ENCODE measurements at places on chromosomes 5 and 9. TPM values are rescaled to one million over a fixed set of nuclear protein-coding genes. Genes with fewer than 3 reads are reported as not detected.

Gene TNFSF15
- 0.03 TPM for total RNA-seq

GRCh38 chr5:78530342-78531096 is 118.1 kb downstream of the LHFPL2 start:
- peaks cover 14% of the 10 kb centered on the region for H3K4me1 ChIP-seq
- no peak overlapping the region for H3K27ac ChIP-seq
- no peak for DNase-seq
- H3K36me3 ChIP-seq, result no peaks in the 10 kb centered on the region
- no peak overlapping the region for H3K4me3 ChIP-seq
- peaks cover 9% of the 10 kb centered on the region for H3K27me3 ChIP-seq

Gene SLC34A1
- 1.4 TPM for total RNA-seq

DNA sequence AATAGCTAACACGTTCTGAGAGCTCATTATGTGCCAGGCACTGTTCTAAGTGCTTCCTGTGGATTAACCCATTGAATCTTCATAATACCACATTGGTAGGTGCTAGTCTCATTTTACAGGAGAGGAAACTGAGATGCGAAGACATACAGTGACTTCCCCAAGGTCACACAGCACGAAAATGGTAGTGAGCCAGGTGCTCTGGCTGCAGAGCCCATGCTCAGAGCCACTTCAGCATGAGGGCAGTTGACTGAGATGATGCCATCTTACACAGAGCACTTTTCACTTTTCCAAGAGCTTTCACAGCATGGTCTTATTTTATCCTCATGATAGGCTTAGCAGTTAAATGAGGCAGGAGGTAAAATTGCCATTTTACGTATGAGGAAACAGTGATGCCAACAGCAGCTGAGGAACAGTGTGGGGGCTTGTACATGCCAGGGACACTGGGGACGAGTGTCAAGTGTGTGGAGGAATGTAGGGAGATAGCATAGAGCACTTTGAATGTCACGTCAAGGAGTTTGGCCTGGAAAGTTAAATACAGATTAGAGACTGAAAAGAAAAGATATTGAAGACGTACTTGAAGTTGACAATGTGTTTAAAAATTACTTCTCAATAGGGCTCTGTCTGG is 180.0 kb downstream of the KIF4B start:
- no peak overlapping the region for H3K4me3 ChIP-seq
- no peak for DNase-seq
- no peaks in the 10 kb centered on the region for H3K4me1 ChIP-seq
- no peak overlapping the region for H3K27ac ChIP-seq
- H3K27me3 ChIP-seq, result no peaks in the 10 kb centered on the region
- H3K36me3 ChIP-seq, result no peaks in the 10 kb centered on the region

- no peak overlapping the region for H3K4me3 ChIP-seq
- DNase-seq, result no peak
- no peak overlapping the region for H3K27ac ChIP-seq
Measured at GRCh38 chr9:123394291-123395235, 38.6 kb downstream of the CRB2 start.

DNA sequence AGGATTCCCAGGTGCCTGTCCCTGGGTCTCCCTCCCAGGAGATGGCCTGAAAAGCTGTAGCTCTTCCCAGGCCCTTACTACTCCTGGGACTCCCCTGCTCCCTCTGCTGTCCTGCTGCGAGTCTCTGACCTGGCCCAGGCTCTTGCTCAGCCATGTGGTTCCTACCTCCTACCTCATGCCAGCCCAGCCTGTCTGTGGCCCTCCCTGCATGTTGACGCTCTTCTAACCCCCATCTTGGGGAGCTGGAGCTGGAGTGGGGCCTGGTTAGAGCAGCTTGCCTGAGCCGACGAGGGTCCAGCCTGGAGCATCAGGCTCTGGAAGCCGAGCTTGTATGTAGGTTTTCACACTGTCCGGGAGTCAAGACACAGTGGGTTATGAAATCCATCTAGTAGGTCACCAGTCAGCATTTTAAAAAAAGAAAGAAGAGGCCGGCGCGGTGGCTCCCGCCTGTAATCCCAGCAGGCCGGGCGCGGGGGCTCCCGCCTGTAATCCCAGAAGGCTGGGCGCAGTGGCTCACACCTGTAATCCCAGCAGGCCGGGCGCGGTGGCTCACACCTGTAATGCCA is 244.4 kb downstream of the FANCC start:
- no peaks in the 10 kb centered on the region for H3K27me3 ChIP-seq
- DNase-seq, result no peak
- H3K36me3 ChIP-seq, result no peaks in the 10 kb centered on the region
- no peaks in the 10 kb centered on the region for H3K4me1 ChIP-seq
- H3K4me3 ChIP-seq, result no peak overlapping the region
- no peak overlapping the region for H3K27ac ChIP-seq

GRCh38 chr5:15013654-15014463 is 142.3 kb upstream of the ANKH start:
- no peaks in the 10 kb centered on the region for H3K4me1 ChIP-seq
- no peak overlapping the region for H3K4me3 ChIP-seq
- no peaks in the 10 kb centered on the region for H3K36me3 ChIP-seq

GRCh38 chr9:121489344-121489743 is 10.3 kb downstream of the GGTA1 start:
- H3K36me3 ChIP-seq, result no peaks in the 10 kb centered on the region
- no peak for DNase-seq
- H3K27ac ChIP-seq, result no peak overlapping the region
- no peaks in the 10 kb centered on the region for H3K4me1 ChIP-seq

- no peak overlapping the region for H3K27ac ChIP-seq
- DNase-seq, result no peak
- H3K27me3 ChIP-seq, result no peaks in the 10 kb centered on the region
- H3K4me3 ChIP-seq, result no peak overlapping the region
- H3K4me1 ChIP-seq, result no peaks in the 10 kb centered on the region
- no peaks in the 10 kb centered on the region for H3K36me3 ChIP-seq
Measured at GRCh38 chr9:104787306-104788015, 23.5 kb downstream of the NIPSNAP3B start.

DNA sequence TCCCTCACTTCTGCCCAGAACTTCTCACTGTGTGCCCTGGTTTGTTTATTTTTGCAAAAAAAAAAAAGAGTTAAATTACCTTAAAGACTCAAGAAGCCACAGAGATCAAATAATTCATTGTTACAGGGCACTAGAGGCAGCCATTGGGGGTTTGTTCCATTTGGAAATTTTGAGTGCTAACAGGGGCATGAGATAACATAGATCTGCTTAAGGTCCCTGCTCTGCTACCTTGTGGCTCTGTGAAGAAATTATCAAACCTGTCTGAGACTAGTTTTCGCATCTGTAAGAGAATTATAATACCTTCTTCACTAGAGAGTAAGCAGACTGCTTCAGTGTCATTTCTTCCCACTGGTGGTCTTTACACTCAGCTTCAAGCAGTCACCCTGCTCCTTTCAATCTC is 394 bp downstream of the TLR4 start:
- peaks cover 4% of the 10 kb centered on the region for H3K4me1 ChIP-seq
- no peak for DNase-seq
- H3K27ac ChIP-seq, result no peak overlapping the region
- no peaks in the 10 kb centered on the region for H3K36me3 ChIP-seq
- peaks cover 13% of the 10 kb centered on the region for H3K27me3 ChIP-seq

Gene CCDC192
- total RNA-seq, result not detected

Gene AHRR
- 24.6 TPM for total RNA-seq

Gene SLC25A2
- 0.38 TPM for total RNA-seq

Gene LCN15
- not detected for total RNA-seq

DNA sequence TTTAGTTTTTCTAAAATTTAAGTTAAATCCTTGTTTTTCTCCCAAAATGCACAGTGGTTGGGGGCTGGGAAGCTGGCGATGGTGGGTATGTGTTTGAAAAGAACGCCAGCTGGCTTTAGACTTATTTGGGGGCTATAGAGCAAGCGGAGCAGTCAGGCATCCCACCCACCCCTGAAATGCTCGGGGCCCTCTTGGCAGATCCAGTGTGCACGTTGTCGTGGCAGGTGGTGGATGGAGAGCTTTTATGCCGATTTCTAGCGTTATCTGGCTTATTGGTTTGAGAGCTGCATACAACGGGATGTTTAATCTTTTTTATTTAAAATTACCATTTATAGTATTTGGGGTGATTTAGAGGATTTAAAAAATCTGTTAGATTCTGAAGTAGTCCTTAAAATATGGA is 8.1 kb downstream of the BASP1 start:
- no peaks in the 10 kb centered on the region for H3K27me3 ChIP-seq
- H3K4me3 ChIP-seq, result no peak overlapping the region
- no peak overlapping the region for H3K27ac ChIP-seq
- no peak for DNase-seq
- H3K36me3 ChIP-seq, result no peaks in the 10 kb centered on the region
- H3K4me1 ChIP-seq, result peaks cover 2% of the 10 kb centered on the region

- no peaks in the 10 kb centered on the region for H3K4me1 ChIP-seq
- H3K36me3 ChIP-seq, result no peaks in the 10 kb centered on the region
- H3K27me3 ChIP-seq, result peaks cover 16% of the 10 kb centered on the region
- no peak overlapping the region for H3K27ac ChIP-seq
- no peak overlapping the region for H3K4me3 ChIP-seq
Measured at GRCh38 chr5:72465601-72466563, 41.3 kb downstream of the ZNF366 start.

Gene SLC22A4
- total RNA-seq, result 0.28 TPM

Gene FAM169A
- total RNA-seq, result 3.5 TPM

DNA sequence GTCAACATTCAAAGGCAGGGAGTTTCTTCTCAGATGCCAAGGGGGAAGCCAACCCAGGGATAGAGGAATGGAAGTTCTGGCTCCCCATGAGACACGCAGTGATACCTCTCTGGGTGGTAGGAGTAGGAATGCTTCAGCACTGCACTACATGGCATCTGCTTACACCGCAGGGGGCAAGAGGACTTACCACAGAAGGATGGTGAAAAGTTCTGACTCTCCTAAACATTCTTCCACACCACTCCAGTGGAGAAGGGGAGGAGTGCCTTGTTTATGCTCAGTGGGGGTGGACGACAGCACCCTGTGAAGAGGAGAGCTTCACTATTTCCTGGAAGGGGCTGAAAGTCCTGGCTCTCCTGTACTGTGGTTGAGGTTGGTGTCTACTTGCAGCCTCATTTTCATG is 1011.3 kb upstream of the WWC1 start:
- no peak overlapping the region for H3K27ac ChIP-seq
- DNase-seq, result no peak
- H3K4me1 ChIP-seq, result no peaks in the 10 kb centered on the region
- H3K27me3 ChIP-seq, result no peaks in the 10 kb centered on the region

Gene PCDHB2
- total RNA-seq, result 0.20 TPM

- no peaks in the 10 kb centered on the region for H3K36me3 ChIP-seq
- no peak overlapping the region for H3K4me3 ChIP-seq
- no peak for DNase-seq
- H3K4me1 ChIP-seq, result peaks cover 29% of the 10 kb centered on the region
Measured at GRCh38 chr5:129098488-129099183, 4.1 kb downstream of the ISOC1 start.

DNA sequence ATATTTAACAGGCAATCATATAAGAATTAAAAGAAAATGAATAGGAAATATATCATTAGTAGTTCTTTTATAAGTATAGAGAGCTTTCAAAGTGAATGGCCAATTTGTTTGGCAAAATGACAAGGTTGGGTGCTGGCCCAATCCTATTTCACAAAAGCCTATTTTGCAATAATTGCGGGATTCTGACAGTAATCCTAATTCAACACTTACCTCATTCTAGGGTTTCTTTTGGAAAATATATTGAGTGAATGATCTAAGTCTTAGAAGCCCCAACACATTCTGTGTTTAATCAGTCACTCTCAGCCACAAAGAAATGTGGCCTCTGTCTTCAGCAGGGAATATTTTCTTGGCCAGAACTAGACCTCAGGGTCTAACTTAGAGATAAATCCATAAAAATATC is 835.9 kb upstream of the ZNF608 start:
- no peak for DNase-seq
- no peaks in the 10 kb centered on the region for H3K27me3 ChIP-seq
- H3K4me3 ChIP-seq, result no peak overlapping the region
- H3K36me3 ChIP-seq, result no peaks in the 10 kb centered on the region
- no peaks in the 10 kb centered on the region for H3K4me1 ChIP-seq

DNA sequence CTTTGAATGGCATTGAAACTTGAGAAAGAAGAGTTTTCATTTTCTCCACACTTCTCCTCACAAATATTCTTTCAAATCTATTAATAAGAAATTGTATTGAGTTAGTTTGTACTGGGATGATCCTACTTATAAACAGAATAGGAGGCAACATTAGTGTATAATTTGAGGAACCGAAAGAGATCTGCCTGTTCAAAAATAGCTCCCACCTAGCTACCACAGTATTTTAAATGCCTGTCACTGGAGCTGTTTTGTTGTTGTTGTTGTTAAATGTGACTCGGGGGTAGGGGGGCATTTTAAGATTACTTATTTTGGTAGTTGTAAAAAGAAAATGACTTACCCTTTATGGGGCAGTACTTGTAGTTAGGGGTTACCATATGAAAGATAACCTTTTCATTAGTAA is 20.1 kb upstream of the HAPLN1 start:
- no peaks in the 10 kb centered on the region for H3K4me1 ChIP-seq
- H3K4me3 ChIP-seq, result no peak overlapping the region
- no peaks in the 10 kb centered on the region for H3K27me3 ChIP-seq
- H3K27ac ChIP-seq, result no peak overlapping the region
- no peaks in the 10 kb centered on the region for H3K36me3 ChIP-seq

Gene ITK
- 249 TPM for total RNA-seq

DNA sequence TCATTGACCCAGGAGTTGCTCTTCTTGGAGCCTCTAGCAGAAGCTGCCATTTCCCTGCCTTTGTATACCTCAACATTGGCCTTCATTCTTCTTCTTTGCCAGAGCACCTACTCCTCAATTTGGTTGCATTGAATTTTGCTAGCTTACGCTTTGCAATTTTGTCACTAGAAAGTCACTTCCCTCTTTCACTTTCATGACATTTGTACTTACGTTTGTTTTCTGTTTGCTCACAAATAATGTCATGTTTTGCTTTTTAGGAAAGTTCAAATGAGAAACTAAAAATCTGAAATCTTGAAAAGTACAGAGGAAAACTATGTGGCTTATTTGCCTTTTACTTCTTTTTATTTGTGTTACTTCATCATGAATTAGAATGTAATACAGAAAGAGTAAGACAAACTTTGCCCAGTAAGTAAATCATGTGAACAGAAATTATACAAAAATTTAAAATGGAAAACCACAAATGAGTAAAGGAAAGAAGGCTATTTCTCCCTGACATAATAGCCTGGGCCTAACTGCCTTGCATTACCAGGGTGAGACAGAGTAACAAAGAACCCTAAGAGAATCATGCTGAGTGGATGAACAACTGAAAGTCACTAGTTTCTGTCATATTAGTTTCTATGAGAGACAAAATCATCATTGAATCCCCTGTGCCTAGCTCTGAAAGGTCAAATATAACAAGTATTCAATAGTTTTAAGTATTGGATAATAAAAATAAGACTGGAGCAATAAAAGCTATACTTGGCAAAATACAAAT is 7.4 kb upstream of the IFNA1 start:
- H3K36me3 ChIP-seq, result no peaks in the 10 kb centered on the region
- H3K4me3 ChIP-seq, result no peak overlapping the region
- H3K27ac ChIP-seq, result no peak overlapping the region
- peaks cover 32% of the 10 kb centered on the region for H3K27me3 ChIP-seq

Gene ARID3C
- total RNA-seq, result 0.15 TPM

DNA sequence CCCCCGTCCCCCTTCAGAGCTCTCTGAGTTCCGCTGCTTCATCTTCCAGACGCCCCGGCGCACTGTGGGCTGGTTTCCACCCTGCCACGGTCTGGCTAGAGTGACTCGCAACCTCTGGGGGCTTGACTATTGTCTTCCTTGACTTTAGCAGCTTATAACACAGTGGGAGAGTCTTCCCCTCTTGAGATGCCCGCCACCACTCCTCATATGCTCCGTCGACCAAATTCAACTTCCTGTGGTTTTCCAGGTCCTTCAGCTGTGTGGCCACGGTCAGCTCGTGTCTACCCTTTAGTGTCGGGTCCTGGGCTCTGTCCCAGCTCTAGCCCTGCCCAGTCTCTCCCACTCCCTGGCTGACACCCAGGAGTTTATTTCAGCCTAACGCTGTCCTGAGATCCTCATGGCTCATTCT is 28.2 kb upstream of the NCS1 start:
- peaks cover 36% of the 10 kb centered on the region for H3K27me3 ChIP-seq
- DNase-seq, result no peak
- no peaks in the 10 kb centered on the region for H3K36me3 ChIP-seq
- no peak overlapping the region for H3K4me3 ChIP-seq
